ENCODE measurements at places on chromosomes 2 and 18.

- no peak for DNase-seq
These were observed 226.8 kb upstream of the LRRTM1 start for GRCh38 chr2:80531319-80531718.

- DNase-seq, result no peak
These were observed 254.1 kb downstream of the GLI2 start for GRCh38 chr2:120989512-120990441.

DNA sequence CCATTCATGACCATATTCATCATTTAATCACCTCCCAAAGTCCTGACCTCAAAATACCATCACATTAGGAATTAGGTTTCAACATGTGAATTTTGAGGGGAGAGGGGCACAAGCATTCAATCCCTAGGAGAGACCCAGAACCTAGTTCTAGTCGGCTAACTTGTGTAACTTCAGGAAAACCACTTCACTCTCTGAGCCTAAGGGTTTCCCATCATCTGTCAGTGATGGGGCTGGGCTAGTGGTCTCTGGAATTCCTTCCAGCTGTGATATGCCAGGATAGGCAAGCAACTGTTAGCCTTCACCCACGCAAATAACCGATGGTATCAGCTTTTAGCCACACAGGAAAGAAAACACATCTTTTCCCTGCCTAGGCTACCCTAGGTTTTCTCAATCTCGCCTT lies 52.5 kb upstream of the MEX3C start:
- DNase-seq, result no peak

DNA sequence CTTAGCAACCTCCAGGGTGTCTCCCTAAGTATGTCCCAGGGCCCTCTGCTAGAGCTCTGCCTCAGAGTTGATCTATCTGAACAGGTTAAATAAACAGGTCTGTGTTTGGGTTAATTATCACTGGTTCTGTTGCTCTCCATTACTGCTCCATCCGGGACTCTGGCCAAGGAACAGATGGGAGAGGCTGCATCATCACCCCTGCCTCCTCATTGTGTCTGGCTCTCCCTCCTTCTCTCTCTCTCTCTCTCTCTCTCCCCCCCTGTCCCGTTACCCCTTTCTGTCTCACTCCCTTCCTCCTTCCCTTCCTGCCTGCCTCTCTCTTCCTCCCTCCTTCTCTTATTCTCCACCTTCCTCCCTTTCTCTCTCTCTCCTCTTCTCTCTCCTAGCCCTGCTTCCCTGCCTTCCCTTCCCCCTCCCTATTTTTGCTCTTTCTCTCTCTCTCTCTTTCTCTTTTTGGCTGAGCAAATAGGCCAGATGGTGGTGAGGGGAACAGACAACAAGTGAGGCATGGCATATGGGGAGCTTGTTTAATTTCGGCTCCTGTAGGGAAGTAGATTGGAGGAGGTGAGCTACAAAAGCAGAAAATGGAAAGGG lies 62.1 kb downstream of the SETBP1 start:
- peak; percentile 18 for DNase-seq

DNA sequence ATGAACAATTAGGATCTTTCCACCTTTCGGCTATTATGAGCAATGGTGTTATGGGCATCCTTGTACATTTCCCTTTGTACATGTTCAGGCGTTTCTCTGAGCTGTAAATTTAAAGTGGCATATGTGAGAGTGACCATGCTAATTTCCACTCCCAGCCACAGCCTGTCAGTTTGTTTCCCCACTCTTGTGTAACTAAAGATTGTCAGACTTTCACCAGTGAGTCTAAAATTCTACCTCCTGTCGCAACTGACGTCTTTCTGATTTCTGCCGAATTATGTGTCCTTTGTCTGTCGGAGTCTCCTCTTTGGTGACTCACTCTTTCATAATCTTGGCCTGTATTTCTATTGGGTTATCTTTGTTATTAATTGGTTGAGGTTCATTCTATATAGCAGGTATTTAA lies 50.7 kb downstream of the TRAPPC12 start:
- DNase-seq, result peak; percentile 26

DNA sequence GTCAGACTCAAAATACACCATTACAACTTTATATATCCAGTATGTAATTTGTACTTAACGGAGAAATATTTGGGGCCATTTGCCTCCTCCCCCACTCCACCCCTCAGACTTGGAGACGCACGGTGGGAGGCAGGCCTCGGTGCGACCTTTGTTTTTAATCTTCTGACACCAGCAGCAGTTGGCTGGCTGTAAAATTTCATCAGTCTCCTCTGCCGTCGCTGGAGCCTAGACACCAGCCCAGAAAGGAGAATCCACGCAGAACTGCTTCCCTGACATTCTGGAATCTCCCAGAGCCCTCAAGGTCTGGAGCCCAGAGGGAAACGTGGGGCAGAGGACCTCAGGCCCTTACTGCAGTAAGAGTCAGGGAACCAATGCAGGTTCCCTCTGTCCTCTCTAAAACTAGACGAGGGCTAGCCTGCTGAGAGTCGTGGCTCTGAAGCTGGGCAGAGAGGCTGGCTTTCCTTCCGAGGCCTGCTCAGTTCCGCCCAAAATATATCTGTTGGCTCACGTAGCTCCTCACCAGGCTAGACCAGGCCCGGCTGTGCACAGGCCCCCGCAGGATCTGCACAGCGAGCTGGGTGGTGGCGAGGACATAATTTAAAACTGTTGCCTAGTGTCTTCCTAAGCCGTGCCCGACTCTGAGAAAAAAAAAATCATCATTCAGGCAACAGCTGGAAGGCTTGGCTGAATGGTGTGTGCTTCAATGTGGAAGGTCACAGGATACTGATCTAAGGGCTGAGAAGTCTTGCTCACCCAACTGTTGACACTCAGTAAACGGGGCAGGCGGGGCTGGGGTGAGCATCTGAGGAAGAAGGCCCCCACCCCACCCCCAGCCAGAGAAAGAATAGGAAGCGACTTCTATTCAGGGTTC lies 40.4 kb downstream of the EN1 start:
- no peak for DNase-seq

DNA sequence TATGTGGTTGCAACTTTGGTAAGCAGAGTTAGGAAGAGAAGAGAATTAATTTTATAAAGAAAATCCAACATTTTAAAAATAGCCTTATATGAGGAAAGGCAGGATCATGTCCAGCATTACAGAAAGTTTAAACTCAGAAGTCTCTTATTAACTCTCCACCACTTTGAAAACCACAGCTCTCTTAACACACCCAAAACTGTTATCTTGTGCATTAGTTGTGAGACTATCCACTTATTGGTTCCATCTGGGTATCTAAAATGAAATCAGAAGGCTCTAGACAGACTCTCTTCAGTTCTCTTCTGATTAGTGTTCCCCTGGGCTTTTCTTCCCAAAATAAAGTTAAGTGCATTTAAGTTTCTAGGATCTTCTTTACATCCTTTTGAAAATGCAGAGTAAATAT lies 251.5 kb downstream of the TXNL1 start:
- DNase-seq, result no peak

GRCh38 chr2:217795706-217796465 lies 206.9 kb downstream of the TNS1 start:
- DNase-seq, result no peak

- no peak for DNase-seq
These were observed 218.9 kb downstream of the NDUFA10 start for GRCh38 chr2:239806276-239806675.

- no peak for DNase-seq
These were observed 51.4 kb downstream of the KIF5C start for GRCh38 chr2:148926291-148926961.
